Activated CD4-positive, alpha-beta T cell treated with anti-CD3 and anti-CD28 coated beads, Interleukin-2, amount 10 ng/mL, durations not matched to agents 7 days and 5 days (primary cell): ENCODE measurements at places on chromosomes 1 and 21. TPM values are rescaled to one million over a fixed set of nuclear protein-coding genes. Genes with fewer than 3 reads are reported as not detected.
A peak's percentile ranks its signal among the peaks of the same experiment; 100 is the strongest.

The PALMD gene
- total RNA-seq: not detected

The CLCA1 gene
- not detected for total RNA-seq

The SLC50A1 gene
- 37.2 TPM for total RNA-seq

The GSTM5 gene
- total RNA-seq: 0.17 TPM

The NKAIN1 gene
- 0.42 TPM for total RNA-seq

The ADAM30 gene
- total RNA-seq: not detected

The ARHGEF19 gene
- 10.7 TPM for total RNA-seq

The OR2T11 gene
- total RNA-seq: not detected

The FAM72B gene
- total RNA-seq: 22.9 TPM

The BRINP3 gene
- not detected for total RNA-seq

The DENND1B gene
- 23.9 TPM for total RNA-seq

The PSMA5 gene
- 174 TPM for total RNA-seq

The FMO2 gene
- total RNA-seq: not detected

The TMEM50B gene
- 33.5 TPM for total RNA-seq

The CYP4A11 gene
- not detected for total RNA-seq

- DNase-seq: no peak
These were observed 267.4 kb downstream of the TM2D1 start for GRCh38 chr1:61457526-61458040.

DNA sequence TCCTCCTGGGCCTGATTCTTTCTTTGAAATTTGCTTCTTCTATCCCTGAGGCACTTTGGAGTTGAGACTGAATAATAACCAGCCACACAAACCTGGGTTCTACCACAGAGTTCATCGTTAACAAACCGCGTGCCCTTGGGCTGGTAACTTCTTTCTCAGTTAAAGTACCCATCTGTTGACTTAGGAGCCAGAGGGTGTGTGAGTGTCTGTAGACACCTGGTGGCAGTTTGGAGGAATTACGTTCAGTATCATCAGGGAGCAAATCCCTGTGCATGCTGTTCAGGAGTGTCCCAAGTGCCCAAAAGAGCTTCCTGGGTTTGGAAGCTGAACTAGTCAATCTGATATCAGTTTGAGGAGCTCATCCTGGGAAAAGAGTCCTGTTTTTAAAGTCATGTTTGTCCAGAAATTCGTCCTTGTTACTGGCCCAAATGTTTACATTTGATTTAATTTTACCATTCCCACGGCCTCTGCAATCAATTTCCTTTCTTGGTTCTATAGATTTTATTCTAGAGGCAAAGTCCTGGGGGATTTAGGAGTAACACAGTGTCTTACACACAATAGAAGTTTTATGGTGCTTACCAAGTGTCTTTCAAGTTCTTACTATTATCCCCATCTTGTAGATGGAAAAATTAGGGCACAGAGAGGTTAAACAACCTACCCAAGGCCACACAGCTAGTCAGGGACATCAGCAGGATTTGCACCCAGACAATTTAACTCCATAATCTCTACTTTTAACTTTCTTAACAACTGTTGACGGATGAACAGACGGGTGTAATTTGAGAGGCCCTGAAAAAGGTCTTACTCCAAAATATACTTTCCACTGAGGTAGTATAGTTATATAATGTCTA is 26.7 kb upstream of the RPTN start:
- peak; percentile 47 for DNase-seq

- DNase-seq: no peak
These were observed 129.8 kb downstream of the CNIH3 start for GRCh38 chr1:224745924-224746323.

DNA sequence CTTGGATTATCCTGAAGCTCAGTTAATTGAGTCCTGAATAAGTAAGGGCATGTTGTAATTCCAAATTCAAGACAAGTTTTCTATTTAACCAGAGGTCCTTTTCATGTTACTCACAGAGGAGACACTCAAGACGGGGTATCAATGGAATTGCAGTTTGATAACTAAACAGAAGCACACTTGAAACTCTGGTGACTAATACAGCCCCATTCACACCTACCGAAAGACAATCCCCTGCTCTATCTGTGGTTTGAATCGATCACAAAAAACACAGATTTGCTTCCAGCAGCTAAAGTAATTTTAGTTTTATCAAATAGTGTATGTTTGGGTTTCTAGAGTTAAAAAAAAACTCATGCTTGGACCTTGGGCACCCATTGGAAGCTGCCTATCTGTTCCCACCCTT is 60.4 kb downstream of the TEX35 start:
- DNase-seq: no peak

- DNase-seq: no peak
These were observed 943.6 kb downstream of the KCNT2 start for GRCh38 chr1:195664628-195665027.

- DNase-seq: no peak
These were observed 12.2 kb downstream of the PTCH2 start for GRCh38 chr1:44830900-44831304.

GRCh38 chr1:214833178-214833756 is 230.3 kb downstream of the CENPF start:
- DNase-seq: no peak

DNA sequence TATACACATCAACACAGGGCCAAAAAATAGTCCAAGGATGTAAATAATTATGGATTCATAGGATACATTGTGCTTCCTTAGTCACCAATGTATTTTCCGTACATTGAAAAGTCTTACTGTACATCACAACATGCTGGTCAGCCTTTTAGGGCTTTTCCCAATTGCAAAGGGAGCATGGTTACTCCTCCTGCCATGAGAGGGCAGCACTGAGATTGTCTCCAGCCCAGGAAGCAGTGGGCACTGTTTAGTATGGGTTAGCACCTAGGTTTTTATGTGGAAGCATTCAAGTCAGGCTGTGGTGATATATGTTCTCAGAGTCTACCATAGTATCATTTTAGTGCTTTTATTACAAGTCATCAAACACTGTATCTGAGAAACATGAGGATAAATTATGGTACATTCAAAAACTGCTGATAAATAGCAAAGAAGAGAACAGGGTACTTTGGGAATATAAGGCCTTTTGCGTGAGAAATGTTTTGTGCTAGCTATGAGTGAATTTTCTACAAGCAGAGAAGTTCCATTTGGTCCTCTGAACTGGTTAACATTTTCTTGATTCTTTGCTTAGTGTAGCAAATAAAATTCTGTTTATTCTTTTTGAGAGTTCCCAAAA is 34.0 kb downstream of the ST6GALNAC5 start:
- peak; percentile 41 for DNase-seq

DNA sequence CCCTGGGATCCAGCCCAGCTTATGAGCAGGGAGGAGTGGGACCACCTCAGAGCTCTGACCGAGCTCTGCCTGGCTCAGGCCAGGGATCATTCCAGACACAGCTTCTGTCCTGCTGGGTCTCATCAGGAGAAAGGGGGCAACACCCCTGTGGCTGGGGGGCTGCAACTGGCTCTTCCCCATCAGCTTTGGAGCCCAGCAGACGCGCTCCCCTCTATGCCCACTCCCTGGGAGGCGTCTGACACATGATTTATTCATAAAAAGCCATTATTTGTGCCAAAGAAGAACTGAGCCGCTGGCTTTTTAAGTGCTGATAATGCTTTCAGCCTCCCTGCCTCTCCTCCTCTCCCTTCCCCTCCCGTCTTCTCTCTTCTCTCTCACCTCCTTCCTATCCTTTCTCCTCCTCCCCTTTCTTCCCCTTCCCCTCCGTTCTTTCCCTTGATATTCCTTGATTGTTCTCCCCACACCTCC is 25.0 kb downstream of the FOXO6 start:
- no peak for DNase-seq

GRCh38 chr1:31658721-31659120 is 14.0 kb upstream of the PEF1 start:
- no peak for DNase-seq

DNA sequence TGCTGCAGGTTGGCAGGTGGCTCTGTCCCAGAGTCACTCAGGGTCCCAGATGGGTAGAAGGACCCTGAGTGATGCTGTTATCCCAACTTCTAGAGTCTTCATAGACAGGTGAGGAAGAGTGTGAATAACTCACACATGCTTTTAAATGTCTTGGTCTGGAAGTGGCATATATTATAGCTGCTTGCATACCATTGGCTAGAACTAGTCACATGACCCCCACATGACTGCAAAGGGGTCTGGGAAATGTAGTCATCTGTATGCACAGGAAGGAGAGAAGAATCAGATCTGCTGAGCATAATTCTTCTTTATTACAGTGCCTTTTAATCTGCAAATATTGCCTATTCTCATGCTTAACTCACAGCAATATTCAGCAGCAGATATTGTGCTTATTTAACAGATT is 28.2 kb upstream of the KLHDC7A start:
- no peak for DNase-seq

- DNase-seq: no peak
These were observed 2.3 kb downstream of the NR5A2 start for GRCh38 chr1:200029822-200030152.

- no peak for DNase-seq
These were observed 36.0 kb upstream of the LRRN2 start for GRCh38 chr1:204721373-204722055.

- no peak for DNase-seq
These were observed 65.2 kb downstream of the OBSCN start for GRCh38 chr1:228272831-228273571.

DNA sequence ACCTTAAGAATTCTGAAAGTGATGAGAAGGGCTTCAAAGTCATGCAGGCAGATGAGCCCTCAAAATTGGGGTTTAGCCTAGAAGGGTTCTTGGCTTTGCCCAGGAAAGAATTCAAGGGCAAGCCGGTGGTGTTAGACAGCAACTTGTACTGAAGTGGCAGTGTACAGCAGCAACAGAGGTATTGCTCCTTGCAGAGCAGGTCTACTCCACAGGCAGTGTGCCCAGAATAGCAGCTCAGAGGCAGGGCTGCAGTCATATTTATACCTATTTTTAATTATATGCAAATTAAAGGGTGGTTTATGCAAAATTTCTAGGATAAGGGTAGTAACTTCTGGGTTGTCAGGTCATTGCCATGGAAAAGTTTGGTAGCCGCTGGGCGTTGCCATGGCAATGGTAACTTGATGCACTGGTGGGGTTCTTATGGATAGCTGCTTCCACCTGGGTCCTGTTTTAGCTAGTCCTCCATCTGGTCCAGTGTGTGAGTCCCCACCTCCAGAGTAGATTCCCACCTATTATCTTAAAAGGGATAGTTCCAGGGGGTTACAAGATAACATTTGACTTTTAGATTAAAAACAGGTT is 57.9 kb upstream of the CR2 start:
- no peak for DNase-seq

GRCh38 chr1:37112430-37112829 is 78.1 kb upstream of the GRIK3 start:
- DNase-seq: no peak

DNA sequence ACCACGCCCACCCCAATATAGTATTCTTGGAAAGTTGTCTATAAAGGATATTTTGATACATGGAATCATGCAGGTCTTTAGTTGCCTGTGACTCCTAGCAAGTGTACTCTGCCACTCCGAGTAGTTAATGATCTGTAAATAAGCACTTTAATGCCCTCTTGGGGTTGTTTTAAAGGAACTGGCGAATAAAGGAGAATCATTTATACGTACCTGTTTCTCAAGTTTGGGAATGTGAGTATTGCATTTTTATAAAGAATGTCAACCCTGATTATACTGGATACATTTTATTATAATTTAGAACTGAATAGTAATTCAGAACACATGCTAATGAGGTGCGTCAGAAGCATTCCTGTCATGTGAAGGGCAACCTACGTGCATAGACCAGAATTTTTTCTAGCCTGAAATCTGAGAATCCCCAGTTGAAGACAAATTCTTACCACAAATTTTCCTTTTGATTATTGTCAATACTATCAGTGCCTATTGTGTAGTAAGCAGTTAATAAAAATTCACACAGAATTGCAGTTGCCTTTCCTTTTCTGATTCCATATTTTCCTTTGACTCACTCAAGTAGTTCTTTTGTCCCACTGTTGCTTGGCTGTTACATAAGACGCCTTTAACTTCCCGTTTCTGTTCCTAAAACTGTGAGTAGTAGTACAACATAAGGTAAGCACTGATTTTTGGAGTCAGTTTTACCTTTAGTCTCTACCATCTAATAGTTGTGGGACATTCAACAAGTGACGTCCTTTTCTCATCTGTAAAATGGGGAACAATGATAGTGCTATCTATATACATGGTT is 5.1 kb downstream of the AHCYL1 start:
- no peak for DNase-seq

- DNase-seq: no peak
These were observed 61.5 kb upstream of the SELENON start for GRCh38 chr1:25738499-25738898.

GRCh38 chr21:33731447-33731846 is 89.1 kb downstream of the ITSN1 start:
- no peak for DNase-seq

DNA sequence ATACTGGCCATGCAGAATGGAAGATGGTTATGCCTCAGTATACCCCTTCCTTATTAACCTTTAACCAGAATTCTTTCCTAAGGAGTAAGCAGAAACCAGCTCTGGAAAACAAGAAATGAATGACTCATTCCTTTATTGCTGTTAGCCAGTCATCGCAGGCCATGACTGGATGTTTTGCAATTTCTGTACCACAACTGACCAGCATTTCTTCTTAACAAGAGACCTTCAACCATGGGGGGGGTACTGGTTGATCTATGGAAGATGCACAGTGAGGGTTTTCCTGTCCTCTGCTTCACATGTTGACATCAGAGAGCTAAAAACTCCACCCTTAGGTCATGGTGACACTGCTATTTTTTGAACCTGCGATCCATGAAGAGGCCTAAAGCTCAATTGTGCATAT is 28.0 kb upstream of the RNF2 start:
- DNase-seq: no peak

- DNase-seq: peak; percentile 78
These were observed 15.2 kb upstream of the ZNF692 start for GRCh38 chr1:248873993-248874533.

GRCh38 chr21:15562748-15563147 is 167.0 kb upstream of the USP25 start:
- DNase-seq: no peak

- DNase-seq: no peak
These were observed 35.3 kb downstream of the OLFML2B start for GRCh38 chr1:161988413-161988812.

DNA sequence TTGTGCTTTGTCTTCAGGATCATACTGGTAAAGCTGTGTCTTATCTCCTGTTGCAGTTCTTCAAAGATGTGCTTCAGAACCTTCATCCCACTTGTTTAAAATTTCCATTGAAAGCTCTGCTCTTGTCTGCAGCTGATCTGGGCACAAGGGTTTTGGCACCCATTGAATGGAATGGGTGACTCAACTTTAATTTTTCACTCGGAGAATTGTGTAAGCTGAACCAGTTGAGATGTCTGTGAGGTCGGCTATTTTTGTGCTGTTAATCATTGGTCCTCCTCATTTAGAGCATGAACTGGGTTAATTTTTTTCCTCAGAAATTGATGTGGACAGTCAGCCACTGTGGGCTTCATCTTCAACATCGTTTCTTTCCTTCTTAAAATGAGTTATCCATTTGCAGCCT is 252.1 kb downstream of the TM2D1 start:
- DNase-seq: no peak

- no peak for DNase-seq
These were observed 20.1 kb upstream of the ADAR start for GRCh38 chr1:154628121-154628405.

- no peak for DNase-seq
These were observed 26.2 kb upstream of the TADA1 start for GRCh38 chr1:166902279-166902678.

- no peak for DNase-seq
These were observed 331.9 kb downstream of the TGFB2 start for GRCh38 chr1:218677026-218677425.

- DNase-seq: peak; percentile 29
These were observed 1.1 kb downstream of the IGSF8 start for GRCh38 chr1:160097151-160097910.

- DNase-seq: no peak
These were observed 3.5 kb downstream of the GPATCH2 start for GRCh38 chr1:217627431-217627830.

GRCh38 chr1:84271441-84272151 is 29.9 kb upstream of the SAMD13 start:
- DNase-seq: peak; percentile 29
